Left lung (tissue), 14 donors: ENCODE measurements at places on chromosomes 7 and 10.
A peak's percentile ranks its signal among the peaks of the same experiment; 100 is the strongest.

DNA sequence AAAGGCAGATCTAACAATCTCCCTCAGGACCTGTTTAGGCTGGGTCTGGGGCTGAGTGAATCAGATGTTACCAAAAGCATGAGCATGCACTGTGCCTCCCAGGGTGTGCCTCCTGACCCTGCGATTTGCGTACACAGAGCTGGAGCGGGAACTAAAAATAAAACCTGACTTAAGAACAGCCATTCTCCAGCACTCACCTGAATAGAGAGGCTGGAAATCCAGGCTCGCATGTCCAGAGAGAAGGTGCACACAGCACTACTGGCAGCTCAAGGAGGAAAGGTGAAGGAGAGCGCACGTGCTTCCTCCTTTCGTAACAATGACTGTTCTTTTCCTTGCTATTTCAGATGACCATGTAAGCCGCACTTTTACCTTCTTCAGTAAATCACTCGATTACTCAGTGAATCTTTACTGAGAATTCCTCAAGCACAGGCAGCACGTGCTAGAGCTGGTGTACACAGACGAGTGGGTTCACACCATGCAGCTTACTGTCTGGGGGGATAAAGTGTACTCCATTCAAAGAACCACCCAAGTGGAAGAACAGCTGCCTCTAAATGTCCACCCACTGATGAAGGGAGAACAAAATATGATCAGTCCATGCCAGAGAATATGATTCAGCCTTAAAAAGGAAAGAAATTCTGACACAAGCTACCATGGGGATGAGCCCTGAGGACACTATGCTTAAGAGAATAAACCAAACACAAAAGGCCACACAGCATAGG lies 45.6 kb downstream of the SFMBT2 start:
- H3K27me3 ChIP-seq: no peaks in the 10 kb centered on the region
- H3K27ac ChIP-seq: no peak overlapping the region
- DNase-seq: no peak
- H3K4me1 ChIP-seq: no peaks in the 10 kb centered on the region
- no peak overlapping the region for H3K4me3 ChIP-seq

DNA sequence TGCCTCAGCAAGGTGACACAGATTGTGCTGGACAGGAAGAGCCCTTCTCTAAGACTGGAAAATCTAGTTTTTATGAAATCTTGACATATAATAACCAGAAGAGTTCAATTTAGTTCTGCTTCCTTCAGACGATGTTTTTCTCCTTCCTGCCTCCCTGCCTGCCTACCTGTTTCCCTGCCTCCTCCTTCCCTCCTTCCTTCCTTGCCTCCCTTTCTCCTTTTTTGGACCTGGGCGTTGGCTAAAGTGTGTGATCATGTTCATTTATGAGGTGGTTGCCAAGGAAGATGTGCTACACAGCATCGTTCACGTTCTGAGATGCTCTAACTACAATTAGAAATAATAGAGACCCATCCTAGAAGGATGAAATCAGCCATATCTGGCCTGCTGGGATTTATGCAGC lies 224.6 kb downstream of the PHTF2 start:
- H3K27me3 ChIP-seq: peaks cover 10% of the 10 kb centered on the region
- no peak overlapping the region for H3K4me3 ChIP-seq
- no peak overlapping the region for H3K27ac ChIP-seq
- no peak for DNase-seq
- H3K4me1 ChIP-seq: peaks cover 15% of the 10 kb centered on the region
- no peaks in the 10 kb centered on the region for H3K36me3 ChIP-seq

DNA sequence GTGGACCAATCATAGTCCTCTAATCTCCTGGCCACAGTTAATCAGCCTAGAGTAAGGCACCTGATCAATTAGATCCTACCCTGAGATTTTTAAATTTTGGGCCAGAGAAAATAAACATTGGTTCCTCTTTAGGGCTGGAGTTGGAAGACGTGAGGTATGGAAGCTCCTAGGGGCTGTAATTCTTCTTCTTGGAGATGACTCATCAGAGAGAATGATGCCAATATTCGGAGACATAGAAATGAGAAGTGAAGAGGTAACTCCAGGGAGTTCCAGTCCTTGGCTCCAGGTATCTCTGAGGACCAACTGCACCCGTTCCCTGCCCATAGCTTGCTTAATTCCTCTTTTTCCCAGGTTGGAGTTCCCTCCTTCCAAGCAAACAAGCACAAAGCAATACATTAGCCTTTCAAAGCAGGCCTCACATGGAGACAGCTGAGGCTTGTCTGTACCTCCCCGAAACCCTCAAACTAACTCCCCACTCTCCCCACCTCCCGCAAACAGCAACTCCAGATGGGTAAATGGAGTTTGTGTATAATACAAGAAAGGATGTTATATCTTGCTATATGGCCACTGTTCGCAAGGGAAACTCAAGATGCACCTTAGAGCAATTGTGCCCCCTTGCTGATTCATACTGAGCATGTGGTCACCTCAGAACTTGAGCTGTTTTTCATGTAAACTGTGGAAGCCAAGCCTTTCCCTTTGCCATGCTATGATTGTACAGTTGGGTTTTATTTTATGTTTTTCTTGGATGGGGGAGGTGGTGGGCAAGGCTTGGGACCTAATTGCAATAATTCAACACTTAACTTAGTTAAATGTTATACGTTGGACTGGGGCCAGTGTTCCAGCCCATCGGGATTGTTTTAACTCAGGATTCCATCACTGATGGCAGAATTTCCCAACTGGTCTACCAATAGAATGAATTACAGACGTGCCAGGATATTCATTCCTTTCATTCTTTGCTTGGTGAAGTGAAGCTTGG lies 29.3 kb downstream of the PIK3AP1 start:
- H3K27me3 ChIP-seq: no peaks in the 10 kb centered on the region
- no peak for DNase-seq
- H3K4me1 ChIP-seq: peaks cover 75% of the 10 kb centered on the region
- H3K27ac ChIP-seq: no peak overlapping the region
- H3K4me3 ChIP-seq: no peak overlapping the region

DNA sequence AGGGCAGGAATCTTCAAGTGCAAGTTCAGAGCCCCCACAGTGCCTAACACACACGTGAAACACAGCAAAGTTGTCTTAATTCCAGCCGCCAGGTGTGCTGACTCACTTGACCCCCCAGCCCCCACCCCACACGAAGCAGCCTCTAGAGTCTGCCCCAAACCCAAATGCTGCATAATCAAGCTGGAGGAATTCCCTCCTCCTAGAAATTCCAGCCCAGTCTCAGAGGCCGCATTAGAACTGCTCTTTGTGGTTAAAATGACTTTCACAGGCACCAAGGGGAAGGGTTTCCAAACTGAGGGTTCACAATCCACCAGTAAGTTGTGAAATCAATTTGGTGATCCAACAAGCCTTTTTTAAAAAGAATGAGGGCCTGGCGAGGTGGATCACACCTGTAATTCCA lies 67.0 kb upstream of the PLXNA4 start:
- no peak overlapping the region for H3K4me3 ChIP-seq
- H3K27ac ChIP-seq: no peak overlapping the region
- DNase-seq: no peak
- H3K36me3 ChIP-seq: no peaks in the 10 kb centered on the region
- no peaks in the 10 kb centered on the region for H3K27me3 ChIP-seq
- H3K4me1 ChIP-seq: no peaks in the 10 kb centered on the region

DNA sequence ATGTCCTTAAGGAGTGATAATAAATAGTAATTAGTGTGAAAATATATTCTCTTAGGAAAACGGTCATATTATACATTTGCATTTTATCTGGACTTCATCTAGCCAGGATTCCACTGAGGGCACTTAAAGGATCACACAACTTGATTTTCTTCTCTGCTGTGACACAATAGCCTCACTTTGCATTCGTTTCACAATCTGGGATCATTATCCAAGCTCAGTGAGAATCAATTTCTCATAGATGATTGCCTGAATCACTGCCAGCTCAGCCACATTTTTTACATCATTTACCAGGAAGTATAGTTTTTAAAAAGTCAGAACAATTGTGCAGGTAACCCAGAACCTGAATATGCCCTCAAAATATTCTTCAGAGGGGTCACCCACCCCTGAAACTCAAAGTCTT lies 68.9 kb downstream of the PTPRZ1 start:
- no peak for DNase-seq
- H3K4me3 ChIP-seq: no peak overlapping the region
- no peaks in the 10 kb centered on the region for H3K36me3 ChIP-seq
- H3K27ac ChIP-seq: no peak overlapping the region
- no peaks in the 10 kb centered on the region for H3K4me1 ChIP-seq

- H3K4me3 ChIP-seq: no peak overlapping the region
- H3K36me3 ChIP-seq: no peaks in the 10 kb centered on the region
- no peaks in the 10 kb centered on the region for H3K4me1 ChIP-seq
- no peak overlapping the region for H3K27ac ChIP-seq
- H3K27me3 ChIP-seq: no peaks in the 10 kb centered on the region
- no peak for DNase-seq
Observed at GRCh38 chr7:79341902-79342301, 111.6 kb downstream of the MAGI2 start.

- DNase-seq: no peak
- H3K27me3 ChIP-seq: no peaks in the 10 kb centered on the region
- H3K4me1 ChIP-seq: peaks cover 13% of the 10 kb centered on the region
Observed at GRCh38 chr7:105644937-105645336, 63.6 kb upstream of the EFCAB10 start.

GRCh38 chr7:75712517-75713361 lies 26.0 kb downstream of the HIP1 start:
- H3K4me1 ChIP-seq: peaks cover 32% of the 10 kb centered on the region
- H3K27me3 ChIP-seq: no peaks in the 10 kb centered on the region
- H3K27ac ChIP-seq: peak overlapping the region; percentile 88
- H3K4me3 ChIP-seq: no peak overlapping the region
- no peak for DNase-seq
- no peaks in the 10 kb centered on the region for H3K36me3 ChIP-seq

GRCh38 chr10:36766415-36766810 lies 359.0 kb upstream of the ANKRD30A start:
- no peaks in the 10 kb centered on the region for H3K36me3 ChIP-seq
- H3K4me1 ChIP-seq: no peaks in the 10 kb centered on the region
- no peak overlapping the region for H3K4me3 ChIP-seq
- no peak overlapping the region for H3K27ac ChIP-seq
- no peaks in the 10 kb centered on the region for H3K27me3 ChIP-seq

DNA sequence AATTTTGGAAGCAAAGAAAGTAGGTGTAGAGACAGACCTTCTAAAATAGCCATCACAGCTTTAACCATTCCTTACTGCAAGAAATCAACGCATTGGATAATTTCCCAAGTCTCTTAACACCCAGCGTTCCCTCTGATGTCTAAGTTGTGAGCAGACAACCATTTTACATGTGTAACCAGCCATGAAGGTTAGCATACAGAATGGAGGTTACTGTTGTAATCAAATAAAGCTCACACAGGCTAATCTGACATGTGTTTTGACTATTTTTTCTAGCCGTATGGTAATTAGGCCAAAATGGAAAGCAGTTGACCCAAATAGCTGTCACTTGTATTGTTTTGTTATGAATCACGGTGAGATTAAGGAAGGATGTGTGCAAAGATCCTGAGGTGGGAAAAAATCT lies 336.4 kb downstream of the RNLS start:
- DNase-seq: no peak
- H3K36me3 ChIP-seq: no peaks in the 10 kb centered on the region
- H3K27ac ChIP-seq: no peak overlapping the region
- H3K4me3 ChIP-seq: no peak overlapping the region
- H3K4me1 ChIP-seq: peaks cover 33% of the 10 kb centered on the region

DNA sequence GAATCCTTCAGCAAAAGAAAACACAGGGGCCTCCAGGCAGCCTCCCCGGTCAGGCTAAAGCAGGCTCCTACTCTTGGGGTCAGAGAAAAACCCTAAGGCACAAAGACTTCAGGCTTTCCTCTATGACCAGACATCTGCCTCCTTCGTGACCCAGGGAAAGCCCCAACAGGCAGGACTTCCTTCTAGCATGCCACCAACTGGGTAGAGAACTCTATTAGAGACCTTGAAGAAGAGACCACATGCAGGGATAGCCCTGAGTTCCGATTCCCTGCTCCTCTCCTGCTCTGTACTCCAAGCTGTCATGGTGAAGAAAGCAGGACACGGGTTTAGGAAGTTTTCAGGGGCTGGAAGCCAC lies 1.3 kb downstream of the TRPV6 start:
- no peak for DNase-seq
- peaks cover 28% of the 10 kb centered on the region for H3K27me3 ChIP-seq
- no peaks in the 10 kb centered on the region for H3K36me3 ChIP-seq
- no peak overlapping the region for H3K4me3 ChIP-seq
- H3K27ac ChIP-seq: no peak overlapping the region
- no peaks in the 10 kb centered on the region for H3K4me1 ChIP-seq

- no peaks in the 10 kb centered on the region for H3K27me3 ChIP-seq
- H3K4me3 ChIP-seq: no peak overlapping the region
- no peak for DNase-seq
- H3K27ac ChIP-seq: no peak overlapping the region
Observed at GRCh38 chr10:98920807-98921206, 314.8 kb downstream of the HPSE2 start.

DNA sequence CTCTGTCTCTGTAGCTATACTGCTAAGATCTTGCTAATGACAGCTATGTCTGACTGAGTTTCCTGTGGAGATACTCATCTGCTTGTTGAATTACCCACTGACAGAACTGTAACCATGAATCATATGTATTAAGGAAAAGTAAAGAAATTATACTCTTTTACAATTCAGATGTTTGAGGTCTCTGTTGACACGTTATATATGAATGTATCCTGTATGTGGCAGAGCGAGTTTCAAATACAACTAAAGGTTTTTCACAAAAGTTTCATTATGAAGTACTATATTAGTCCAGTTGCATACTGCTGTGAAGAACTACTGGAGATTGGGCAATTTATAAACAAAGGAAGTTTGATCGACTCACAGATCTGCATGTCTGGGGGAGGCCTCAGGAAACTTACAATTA lies 232.5 kb downstream of the CDK14 start:
- H3K27me3 ChIP-seq: no peaks in the 10 kb centered on the region
- no peak overlapping the region for H3K4me3 ChIP-seq
- DNase-seq: no peak

DNA sequence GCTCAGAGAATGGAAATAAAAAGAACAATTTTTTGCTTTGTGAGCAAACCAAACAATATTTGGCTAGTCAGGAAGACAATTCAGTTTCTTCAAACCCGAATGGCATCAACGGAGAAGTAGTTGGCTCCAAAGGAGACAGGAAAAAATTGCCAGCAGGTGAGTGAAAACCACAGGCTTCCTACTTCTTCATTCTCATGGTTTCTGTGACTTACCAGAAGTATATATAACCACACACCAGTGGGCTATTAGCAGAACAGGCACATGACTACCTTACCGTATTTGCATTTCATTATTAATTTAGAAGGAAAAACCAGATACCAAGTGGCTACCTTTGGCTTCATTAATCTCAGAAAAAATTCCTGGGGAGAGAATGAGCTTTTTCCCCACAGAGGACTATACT lies 8.8 kb downstream of the TDRD1 start:
- no peak overlapping the region for H3K27ac ChIP-seq
- no peaks in the 10 kb centered on the region for H3K4me1 ChIP-seq
- no peaks in the 10 kb centered on the region for H3K27me3 ChIP-seq
- H3K4me3 ChIP-seq: no peak overlapping the region
- H3K36me3 ChIP-seq: no peaks in the 10 kb centered on the region
